ENCODE measurements at places on chromosomes 16 and 17. TPM values are rescaled to one million over a fixed set of nuclear protein-coding genes. Genes with fewer than 3 reads are reported as not detected.

The KRTAP9-8 gene
- total RNA-seq, result not detected

The LAT gene
- total RNA-seq, result 6.3 TPM

DNA sequence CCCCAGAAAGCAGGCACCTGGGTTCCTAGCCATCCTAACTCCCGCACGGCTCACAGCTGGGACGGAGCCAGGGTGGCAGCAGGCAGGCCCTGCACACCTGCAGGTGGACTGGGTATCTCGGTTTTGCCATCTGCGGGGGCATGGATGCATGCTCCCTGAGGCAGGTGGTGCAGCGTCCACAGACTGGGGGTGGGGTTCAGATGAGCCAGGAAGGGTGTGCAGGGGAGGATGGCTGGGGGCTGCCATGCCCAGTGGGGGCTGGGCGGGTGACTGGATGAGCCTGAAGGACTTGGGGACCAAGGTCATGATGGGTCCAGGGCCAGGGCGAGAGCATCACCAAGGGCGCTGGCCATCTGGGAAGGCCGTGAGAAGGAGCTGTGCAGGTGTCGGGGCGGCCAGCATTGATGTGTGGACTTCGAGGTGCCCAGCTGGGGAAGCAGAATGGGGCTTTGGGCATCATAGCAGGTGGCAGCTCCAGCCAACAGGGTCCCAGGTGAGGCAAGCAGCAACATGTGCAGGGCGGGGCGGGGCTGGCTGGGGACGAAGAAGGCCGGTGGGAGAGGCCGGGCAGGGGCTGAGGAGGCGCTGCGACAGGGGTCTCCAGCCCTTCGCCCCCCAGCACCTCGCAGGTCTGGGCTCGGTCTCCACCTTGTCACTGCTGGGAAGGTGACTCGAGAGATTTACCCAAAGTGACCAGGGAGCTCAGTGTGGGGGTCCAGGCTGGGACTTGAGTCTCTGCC is 41.0 kb upstream of the ZNF469 start:
- no peak for DNase-seq

The IGSF6 gene
- total RNA-seq, result not detected

All from mesothelial cell of epicardium (in vitro differentiated cells).